ENCODE measurements at places on chromosomes 13 and 19.

DNA sequence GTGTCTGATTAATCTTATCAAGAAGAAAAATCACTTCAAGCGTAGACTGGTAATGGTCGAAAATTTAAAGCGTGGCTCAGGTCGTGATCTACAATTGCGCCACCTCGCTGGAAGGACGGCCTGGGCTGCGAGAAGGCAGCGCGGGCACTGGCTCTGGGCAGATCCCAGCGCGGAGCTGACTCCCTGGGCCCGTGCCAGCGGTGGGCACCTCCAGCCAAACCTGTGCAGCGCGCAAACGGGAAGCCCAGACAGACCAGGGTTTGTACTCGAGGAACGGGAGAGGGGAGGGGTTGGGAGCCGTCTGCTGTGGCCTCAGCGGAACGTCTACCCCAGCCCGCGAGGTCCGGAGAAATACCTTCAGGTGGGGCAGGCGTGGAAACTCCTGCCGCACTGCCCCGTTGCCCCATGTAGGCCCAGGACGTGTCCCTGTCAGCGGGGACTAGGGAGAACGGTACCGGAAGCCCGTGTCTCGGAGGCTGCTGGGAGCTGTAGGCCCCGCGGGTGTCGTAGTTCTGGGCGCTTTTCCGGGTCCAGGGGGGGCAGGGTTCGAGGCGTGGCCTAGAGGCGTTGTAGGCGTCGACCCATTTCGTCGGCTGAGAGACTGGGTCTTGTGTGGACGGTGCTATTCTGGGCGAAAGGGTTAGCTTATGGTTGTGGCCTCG, 21.1 kb downstream of the ZNF274 start:
- no peak for DNase-seq

DNA sequence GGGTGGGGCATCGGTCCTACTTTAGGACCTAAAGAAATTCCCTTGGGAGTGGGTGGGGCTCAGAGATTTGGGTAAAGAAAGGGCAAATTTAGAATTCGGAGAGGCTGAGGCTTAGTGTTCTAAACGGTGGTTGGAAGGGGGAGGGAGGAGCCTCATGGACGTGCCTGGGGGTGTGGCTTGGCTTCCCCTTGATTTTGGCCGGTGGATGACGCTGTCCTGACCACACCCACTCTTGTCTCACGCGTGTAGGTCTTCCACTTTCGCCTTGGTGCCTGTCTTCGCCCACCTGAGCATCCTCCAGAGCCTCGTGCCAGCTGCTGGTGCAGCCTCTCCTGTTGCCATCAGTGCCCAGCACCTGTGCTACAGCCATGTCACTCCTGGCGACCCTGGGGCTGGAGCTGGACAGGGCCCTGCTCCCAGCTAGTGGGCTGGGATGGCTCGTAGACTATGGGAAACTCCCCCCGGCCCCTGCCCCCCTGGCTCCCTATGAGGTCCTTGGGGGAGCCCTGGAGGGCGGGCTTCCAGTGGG, 1.2 kb upstream of the NUP62 start:
- DNase-seq, result no peak

DNA sequence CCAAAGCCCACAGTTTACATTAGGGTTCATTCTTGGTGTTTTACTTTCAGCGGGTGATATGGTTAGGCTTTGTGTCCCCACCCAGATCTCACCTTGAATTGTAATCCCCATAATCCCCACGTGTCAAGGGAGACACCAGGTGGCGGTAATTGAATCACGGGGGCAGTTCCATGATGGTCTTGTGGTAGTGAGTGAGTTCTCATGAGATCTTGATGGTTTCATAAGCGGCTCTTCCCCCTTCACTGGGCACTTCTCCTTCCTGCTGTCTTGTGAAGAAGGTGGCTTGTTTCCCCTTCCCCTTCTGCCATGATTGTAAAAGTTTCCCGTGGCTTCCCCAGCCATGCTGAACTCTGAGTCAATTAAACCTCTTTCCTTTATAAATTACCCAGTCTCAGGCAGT, 12.0 kb downstream of the FPR2 start:
- DNase-seq, result no peak

GRCh38 chr19:31715249-31715945, 366.2 kb upstream of the TSHZ3 start:
- DNase-seq, result no peak

GRCh38 chr19:49975051-49975450, 14.1 kb upstream of the SIGLEC11 start:
- no peak for DNase-seq

DNA sequence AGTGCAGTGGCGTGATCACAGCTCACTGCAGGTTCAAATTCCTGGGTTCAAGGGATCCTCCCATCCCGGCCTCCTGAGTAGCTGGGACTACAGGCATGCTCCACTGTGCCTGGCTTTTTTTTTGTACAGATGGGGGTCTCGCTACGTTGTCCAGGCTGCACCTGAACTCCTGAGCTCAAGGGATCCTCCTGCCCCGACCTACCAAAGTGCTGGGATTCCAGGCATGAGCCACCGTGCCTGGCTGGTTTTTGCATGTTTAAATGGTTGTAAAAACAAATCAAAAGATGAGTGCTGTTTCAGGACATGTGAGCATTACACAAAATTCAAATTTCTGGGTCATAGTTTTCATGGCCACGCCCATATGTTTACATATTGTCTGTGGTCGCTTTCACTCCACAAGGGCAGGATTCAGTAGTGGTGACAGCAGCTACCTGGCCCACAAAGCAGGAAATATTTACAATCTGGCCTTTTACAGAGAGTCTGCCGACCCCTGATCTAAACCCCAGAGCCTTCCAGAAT, 5.3 kb downstream of the MATK start:
- DNase-seq, result no peak

DNA sequence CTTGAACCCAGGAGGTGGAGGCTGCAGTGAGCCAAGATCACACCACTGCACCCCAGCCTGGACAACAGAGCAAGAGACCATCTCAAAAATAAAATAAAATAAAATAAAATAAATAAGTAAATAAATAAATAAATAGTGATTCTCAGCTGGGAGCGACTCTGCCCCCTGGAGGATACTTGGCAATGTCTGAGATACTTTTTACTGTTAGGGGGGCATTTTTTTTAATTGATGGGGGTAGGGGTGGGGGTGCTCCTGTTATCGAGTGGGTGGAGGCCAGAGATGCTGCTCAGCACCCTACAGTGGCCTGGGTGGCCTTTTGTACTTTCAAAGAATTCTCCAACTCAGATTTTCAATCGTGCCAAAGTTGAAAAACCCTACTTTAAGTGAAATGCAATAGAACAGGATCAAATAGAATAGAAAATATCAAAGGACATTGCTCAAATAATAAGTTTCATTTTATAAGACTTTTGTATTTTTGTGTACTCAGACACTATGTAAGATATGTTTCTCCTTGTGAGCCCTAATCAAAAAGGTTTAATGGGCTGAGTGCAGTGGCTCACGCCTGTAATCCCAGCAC, 7.1 kb upstream of the CLPP start:
- no peak for DNase-seq

- no peak for DNase-seq
These were observed 77.8 kb downstream of the TEX29 start for GRCh38 chr13:111398196-111398595.

- DNase-seq, result no peak
These were observed 307.0 kb downstream of the UQCRFS1 start for GRCh38 chr19:28905996-28906395.

DNA sequence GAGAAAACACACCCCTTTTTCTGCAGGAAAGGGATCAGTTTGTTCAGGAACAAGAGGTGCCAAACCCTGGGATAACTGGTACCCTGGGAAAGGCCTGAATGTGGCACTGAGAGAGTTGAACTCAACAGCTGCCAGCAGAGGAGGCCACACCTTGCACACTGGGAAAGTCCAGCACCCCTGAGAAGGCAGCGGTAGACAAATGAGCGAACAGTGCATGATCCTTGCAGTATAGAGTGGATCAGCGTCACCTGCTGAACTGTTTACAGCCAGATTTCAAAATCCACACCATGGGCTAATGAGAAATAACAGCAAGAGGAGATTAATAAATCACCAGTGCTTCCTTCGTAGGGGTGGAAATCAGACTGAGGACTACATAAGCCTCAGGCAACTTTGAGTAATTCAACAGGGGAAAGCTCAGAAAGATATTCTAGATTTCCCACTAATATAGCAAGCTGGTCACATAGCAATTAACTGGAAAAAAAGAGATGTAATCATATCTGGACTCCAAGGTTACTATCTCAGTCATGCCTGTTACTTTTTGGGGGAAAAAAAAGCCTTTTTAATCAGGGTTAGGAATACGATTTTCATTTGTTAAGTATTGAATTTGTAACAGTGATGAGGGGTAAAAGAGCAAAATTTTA, 52.0 kb downstream of the DCT start:
- DNase-seq, result no peak

- DNase-seq, result no peak
These were observed 5.2 kb upstream of the DPP9 start for GRCh38 chr19:4728871-4729270.

GRCh38 chr19:44582581-44583265, 30.6 kb upstream of the IGSF23 start:
- no peak for DNase-seq

- DNase-seq, result no peak
These were observed 77.9 kb downstream of the CACNA1A start for GRCh38 chr19:13428352-13428751.

DNA sequence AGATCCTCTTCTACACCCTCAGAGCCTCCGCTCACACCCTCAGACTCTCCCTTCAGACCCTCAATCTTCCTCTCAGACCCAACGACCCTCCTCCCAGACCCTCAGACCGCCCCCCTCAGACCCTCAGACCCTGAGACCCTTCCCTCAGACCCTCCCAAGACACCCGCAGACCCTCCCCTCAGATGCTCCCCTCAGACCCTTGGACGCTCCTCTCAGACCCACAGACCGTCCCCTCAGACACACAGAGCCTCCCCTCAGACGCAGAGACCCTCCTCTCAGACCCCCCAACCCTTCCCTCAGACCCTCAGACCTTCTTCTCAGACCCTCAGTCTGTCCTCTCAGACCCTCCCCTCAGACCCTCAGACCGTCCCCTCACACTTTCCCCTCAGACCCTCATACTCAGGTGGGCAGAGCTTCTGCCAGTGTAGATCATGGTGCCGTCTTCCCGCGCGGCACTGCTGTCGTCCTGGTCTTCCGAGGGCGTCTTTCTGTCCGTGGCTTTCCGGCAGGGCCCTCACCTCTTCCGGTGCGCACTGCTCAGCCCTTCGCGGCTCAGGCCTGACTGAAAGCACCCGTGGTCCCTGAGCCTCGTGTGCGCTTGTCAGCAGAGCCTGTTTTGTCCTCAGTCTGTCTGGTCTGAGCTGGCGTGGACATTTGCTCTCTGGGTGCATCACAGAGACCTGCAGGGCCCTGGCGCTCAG, 18.9 kb upstream of the TFDP1 start:
- DNase-seq, result no peak

- DNase-seq, result no peak
These were observed 9.9 kb downstream of the IRF2BP1 start for GRCh38 chr19:45876161-45876410.

GRCh38 chr13:46484561-46484960, 68.4 kb upstream of the LRCH1 start:
- no peak for DNase-seq

- no peak for DNase-seq
These were observed 4.0 kb upstream of the NFIC start for GRCh38 chr19:3362217-3362906.

DNA sequence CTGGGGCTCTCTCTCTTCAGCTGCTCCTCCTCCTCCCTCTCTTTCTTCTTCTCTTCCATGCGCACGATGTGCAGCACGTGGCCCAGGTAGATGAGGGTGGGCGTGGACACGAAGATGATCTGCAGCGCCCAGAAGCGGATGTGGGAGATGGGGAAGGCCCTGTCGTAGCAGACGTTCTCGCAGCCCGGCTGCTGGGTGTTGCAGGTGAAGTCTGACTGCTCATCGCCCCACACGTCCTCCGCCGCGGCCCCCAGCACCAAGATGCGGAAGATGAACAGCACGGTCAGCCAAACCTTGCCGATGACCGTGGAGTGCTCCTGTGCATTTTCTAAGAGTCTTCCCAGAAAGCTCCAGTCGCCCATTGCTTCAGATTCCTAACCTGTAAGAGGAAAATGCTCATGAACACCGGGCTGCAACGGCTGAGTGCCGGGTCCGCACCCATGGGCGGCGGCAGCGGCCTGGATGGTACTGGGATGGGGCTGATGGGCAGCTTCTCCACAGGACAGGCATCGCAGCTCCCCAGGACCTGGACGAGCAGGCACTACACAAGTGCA, 17.8 kb downstream of the GJA3 start:
- no peak for DNase-seq

DNA sequence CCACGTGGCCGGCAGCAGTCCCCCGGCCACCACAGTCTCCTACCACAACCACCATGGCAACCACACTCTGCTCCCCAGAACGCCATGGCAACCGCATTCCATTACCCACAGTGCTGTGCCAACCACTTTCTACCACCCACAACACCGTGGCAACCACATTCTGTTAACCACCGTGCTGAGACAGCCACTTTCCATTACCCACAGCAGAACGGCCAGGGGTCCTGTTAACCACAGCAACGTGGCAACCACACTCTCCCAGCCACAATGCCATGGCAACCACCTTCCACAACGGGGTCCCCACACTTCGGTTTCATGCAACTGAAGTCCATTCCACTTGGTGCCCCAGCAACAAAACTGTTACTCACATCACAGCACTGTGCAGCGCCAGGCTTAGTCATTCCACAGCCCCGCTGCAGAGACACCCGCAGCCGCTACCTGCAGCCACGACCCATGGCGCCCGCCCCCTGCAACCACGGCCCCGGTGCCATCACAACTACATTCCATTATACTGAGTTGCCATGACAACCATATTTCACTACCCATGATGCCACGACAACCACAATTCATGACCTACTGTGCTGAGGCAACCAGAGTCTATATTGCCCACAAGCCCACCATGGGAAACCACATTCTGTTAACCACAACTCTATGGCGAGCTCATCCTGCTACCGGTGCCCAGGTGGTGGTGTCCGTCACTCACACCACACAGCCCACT, 10.0 kb downstream of the DPF1 start:
- no peak for DNase-seq

DNA sequence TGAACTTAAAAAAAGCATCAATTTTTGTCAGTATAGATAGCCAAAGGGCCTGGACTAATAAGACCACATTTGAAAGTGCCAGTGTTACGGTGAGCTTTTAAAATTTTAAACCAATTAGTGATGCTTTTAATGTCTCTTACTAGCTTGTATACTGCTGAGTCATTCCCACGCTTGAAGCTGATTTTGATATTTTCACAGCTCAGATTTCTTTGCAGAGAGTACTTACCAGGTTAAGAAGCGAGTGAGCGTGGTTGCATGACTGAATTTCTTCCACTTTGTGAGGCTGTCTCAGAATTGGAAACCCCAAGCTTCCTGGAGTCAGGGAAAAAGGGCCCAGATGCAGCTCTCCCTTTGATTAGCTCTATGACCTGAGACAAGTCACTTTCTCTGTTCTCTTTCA, 74.5 kb upstream of the NBEA start:
- no peak for DNase-seq

DNA sequence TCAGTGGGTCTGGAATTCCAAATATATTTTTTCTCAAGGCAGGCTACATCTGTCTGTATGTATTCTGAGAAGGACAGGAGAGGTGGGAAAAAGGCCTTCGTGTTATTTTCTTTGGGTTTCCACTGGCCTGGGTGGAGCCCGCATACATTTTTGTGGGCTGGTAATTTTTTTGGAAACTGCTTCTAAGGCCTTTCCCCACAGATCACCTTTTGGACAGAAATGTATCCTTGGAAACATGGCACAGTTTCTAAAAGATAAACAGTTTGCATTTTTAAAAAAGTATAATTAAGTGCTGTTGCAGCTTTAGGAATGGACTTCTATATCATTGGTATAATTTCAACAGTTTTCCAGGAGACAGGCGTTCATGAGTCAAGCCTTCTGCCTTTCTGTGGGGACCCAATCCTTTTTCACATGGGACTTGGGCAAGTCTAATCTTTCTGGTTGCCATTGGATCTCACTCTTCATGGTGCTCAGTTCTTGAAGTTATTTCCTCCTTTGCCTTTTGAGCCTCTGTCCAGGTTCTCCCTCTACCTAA, 8.9 kb downstream of the RFX2 start:
- no peak for DNase-seq

Measured in Panc1 (cell line).